ENCODE measurements at places on chromosomes 2 and 18.

GRCh38 chr18:40868110-40868858 lies 1086.8 kb upstream of the PIK3C3 start:
- peak; percentile 80 for DNase-seq

DNA sequence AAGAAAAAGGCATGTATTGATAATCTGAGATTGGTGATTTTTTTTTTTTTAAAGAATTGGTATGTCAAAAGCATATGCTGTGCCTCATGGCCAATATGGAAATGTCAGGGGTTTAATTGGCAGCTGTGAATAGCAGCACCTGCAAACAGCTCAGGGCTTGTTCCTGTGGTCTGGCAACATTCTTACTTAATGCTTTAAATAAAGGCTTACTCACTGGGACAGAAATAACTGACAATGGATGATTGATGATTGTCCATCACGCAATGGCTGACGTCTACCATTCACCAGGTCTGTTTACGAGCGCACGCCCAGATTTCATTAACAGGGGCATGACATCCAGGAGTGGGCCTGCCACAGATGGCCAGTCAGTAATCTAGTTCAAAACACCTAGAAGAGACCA lies 66.7 kb downstream of the ETAA1 start:
- DNase-seq = peak; percentile 76

- peak; percentile 74 for DNase-seq
These were observed 117.9 kb upstream of the PELI1 start for GRCh38 chr2:64262071-64262470.

DNA sequence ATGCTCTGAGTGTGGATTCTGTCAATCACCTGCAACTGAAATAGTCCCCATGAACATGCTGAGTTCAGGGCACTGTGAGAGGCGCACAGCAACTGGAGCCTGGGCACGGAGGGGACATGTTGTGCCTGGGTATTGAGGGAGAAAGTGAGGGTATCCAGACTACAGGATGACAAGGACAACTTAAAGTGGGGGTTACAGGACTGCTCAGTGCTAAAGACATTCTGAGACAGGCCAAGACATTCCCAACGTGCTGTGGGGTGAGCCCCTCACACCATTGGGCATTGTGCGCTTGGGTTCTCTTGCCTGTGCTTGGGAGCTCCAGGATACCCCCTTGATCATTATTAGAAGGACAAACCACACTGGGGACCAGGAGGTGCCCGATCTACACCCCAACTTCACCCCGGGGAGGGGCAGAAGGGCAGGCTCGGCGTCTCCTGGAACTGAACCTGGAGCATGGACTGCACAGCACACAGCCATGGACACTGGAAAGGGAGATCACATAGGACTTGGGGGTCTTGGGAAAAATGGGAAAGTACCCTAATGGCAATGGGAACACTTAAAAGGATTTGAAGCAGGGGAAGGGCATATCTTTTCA lies 72.5 kb upstream of the HDAC4 start:
- no peak for DNase-seq

DNA sequence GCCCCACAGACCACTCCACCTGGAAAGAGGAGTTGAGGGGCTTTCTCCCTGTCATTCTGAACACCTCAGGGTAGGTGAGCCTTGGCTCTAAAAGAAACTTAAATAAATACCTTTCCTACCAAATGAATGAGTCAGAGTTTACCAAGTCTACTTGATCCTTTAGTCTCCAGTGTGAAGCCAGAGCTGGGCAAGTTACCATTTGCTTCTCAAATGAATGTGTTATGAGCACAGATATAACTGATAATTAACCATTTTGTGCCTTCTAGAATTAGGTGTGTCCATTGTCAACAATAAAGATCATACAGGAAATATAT lies 347.7 kb downstream of the KIAA1328 start:
- peak; percentile 42 for DNase-seq
